ENCODE measurements at places on chromosomes 1 and 21.

DNA sequence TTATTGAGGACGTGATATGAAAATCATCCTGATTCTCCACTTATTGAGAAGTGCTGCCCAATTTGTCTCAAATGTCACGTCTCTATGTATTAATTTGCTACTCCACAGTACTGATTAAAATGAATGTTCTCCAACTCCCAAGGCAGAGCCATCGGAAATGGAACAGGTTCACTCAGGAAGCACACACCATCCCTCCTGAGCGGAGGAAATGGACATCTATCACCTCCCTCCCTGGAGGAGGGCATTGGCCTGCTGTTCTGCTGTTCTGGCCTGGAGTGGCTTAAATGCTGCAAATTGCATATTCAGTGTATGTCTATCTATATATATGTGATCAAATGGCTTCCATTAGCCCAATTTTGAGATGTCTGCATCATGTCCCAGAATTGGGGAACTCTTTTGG, 140.5 kb downstream of the CSMD2 start:
- DNase-seq = no peak

GRCh38 chr1:67889953-67890567, 56.8 kb upstream of the GNG12 start:
- DNase-seq = no peak

GRCh38 chr21:15309022-15309590, 244.3 kb upstream of the NRIP1 start:
- no peak for DNase-seq

- DNase-seq = no peak
Observed at GRCh38 chr1:172401477-172401876, 19.0 kb upstream of the C1orf105 start.

GRCh38 chr1:1556505-1556904, 16.1 kb upstream of the TMEM240 start:
- DNase-seq = no peak

GRCh38 chr21:45095505-45095904, 21.1 kb downstream of the ADARB1 start:
- DNase-seq = no peak

DNA sequence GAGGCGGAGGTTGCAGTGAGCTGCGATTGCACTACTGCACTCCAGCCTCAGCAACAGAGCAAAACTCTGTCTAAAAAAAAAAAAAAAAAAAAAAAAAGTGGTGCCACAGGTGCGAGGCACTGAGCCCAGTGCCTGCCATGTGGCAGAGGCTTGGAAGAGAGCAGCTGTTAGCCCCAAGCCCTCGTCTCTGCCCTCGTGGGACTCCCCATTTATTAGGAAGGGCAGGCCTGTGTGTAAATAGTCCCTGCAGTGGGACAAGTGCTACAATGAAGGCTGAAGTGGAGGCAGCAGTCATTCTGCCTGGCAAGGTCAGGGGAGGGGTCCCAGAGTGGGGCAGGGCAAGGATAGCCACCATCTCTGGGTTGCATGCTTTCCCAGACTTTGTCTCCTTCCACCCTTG, 6.5 kb downstream of the RPS6KA1 start:
- no peak for DNase-seq

Measured in body of pancreas (tissue), 4 donors.